Right renal cortex interstitium (tissue), 3 donors: ENCODE measurements at places on chromosomes 7 and 10.
A peak's percentile ranks its signal among the peaks of the same experiment; 100 is the strongest.

- DNase-seq = no peak
Observed at GRCh38 chr10:26860102-26860442, 686 bp downstream of the ABI1 start.

GRCh38 chr7:81410471-81411117 lies 359.3 kb downstream of the HGF start:
- DNase-seq = no peak

- no peak for DNase-seq
Observed at GRCh38 chr10:19651549-19651948, 164.7 kb upstream of the PLXDC2 start.

GRCh38 chr10:60350400-60350799 lies 39.3 kb downstream of the ANK3 start:
- no peak for DNase-seq

DNA sequence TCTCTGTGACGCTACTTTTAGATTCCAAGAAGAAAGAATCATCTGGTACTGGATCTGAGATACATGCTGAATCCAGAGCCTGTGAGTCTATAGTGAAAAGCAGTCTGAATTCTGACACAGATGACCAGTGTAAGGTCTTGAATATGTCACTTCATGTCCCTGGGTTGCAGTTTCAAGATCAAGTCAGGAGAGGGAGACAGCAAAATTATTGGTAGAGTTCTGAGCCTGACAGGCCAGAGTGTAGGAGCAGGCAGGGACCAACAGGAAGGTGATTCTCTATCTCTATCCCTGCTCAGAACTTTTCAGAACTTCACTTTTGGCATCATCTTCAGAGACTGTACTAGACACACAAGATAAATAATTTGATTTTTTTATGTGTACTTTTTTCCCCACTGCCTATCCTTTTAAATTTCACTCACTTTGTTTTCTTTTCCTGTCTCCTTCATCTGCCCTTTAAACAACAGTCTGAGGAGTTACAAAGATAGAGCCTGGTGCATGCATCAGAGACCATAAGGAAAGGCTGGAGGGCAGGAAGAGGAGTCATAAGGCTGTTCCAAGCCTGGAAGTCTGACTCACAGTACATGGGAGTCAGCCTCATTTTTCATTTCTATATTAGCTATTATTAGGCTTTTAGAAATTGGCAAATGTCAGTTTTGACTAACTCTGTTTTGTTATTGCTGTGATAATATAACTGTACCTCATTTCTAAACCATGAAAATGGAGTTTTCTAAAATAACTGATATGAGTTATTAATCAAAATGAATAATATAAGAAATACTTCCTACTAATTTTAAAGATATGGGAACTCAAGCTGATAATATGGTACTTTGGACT lies 120.2 kb upstream of the TMEM229A start:
- no peak for DNase-seq

DNA sequence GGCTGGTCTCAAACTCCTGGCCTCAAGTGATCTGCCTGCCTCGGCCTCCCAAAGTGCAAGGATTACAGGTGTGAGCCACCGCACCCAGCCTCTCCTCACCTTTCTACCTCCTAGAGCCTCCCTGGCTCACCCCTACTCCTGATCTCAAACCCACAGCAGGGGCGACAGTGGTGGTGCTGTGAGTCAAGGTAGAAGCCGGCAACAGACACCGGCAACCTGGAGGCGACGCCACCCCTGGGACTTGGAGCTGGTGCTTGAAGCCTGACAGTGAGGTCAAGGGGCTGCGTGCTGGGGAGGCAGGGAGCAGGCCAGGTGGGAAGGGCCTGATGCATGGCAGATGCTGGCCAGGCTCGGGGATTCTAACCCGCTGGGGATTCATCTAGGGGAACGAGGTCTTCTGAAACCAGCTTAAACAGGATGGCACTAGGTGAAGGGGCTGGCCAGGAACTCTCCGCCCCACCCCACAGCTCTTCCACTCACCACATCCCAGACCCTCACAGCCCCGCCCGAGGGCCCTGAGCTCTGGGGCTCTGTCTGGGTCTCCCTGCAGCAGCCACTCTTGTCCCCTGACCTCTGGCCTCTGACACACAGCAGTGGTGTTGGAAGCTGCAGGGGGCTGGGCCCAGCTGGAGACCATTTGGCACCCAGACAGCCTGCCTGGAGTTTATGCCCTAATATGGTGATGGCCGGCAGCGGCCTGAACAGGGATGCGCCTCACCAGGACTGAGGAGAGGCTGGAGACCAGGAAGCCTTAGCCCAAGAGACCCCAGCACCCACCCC lies 16.4 kb downstream of the KCNH2 start:
- DNase-seq = no peak

DNA sequence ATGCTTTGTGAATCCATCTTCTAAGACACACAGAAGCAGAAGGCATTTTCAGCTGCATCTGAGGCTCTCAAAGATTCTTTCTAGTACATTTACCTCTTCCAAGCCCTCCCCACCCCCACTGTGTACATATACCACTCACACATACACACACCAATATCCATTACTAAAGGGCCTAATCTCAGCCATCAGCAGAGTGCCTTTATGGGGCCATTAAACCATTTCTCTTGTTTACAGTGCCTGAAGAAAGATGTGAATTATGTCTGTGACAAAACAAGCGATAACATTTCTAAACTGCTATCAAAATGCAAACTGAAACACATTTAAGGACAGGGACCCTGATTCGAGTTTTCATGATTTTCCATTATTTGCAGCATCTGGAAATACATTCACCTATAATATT lies 40.0 kb downstream of the ETV1 start:
- DNase-seq = no peak

DNA sequence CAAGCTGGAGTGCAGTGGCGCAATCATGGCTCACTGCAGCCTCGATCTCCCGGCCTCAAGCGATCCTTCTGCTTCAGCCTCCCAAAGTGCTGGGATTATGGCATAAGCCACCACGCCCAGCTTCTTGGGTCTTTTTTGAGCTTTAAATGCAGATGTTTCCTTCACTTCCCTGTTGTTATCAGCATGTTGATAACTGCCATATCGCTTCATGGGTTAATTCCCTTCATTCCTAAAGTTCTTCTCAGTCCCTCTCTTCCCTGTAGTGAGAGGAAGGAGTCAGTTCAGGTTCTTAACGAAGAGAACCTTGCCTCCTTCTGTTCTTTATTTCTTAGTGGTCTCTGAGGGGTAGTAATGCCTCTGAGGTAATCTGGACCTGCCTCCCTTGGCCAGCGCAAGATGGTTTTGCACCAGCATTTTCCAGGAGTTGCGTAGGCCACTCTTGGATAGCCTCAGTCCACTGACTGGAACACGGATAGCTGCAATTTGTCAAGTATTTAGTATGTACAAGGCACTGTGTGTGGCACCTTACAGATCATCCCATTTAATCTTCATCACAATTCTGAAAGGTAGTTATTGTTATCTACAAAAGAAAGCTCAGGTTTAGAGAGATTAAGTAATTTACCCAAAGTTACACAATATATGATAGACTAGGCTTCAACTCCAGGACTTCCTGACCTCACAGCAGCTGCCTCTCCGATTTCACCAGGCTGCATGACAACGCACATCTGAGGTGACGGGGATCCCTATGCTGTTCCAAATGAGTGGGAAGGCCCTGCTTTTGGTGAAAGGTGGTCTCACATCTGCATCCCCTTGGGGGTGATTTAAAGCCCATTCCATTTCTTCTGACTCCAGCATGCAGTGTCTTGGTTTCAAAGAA lies 60.5 kb downstream of the GATA3 start:
- no peak for DNase-seq

DNA sequence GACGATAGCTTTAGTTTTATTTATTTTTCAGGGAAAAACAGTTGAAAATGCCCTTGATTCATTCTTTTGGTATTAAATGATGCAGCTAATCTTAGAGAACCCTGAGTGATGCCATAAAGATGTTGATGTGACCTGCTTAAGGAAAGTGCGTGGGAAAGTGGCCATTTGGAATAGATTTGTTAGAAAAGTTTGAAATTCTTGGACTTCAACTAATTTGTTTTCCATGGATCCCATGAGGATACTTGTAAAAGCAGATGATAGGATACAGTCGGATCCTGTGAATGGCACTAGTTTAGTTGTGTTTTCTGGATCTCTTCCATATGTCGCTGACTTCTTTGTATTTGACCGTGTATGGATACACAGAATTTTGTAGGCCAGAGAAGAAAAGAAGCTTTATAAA lies 69.0 kb downstream of the SEPTIN7 start:
- peak; percentile 1 for DNase-seq

GRCh38 chr7:117347962-117348672 lies 25.3 kb upstream of the WNT2 start:
- DNase-seq = no peak

DNA sequence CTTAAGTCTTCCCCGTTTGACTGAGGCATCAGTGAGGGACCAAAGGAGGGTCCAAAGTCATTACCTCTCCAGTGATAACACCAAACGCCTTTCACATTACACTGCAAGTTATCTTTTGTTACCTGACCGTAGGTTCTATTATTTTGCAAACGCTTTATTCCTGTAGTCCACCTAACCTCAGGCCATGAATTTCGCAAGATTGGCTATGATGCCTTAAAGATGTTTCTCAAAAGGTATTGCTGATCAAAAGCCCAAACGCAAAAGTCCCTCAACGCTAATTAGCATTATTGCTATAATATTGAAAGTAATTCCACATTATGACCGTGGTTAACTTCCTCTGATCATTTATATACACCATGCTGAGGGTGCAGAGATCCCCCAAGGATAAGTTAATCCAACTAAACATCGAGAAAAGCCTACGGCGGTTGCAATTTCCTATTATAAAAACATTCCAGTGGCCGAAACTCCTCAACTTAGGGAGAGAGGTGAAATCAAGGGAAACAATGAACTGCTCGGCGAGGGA lies 649 bp downstream of the DNA2 start:
- no peak for DNase-seq

- DNase-seq = no peak
Observed at GRCh38 chr7:37796138-37796775, 52.1 kb upstream of the NME8 start.

DNA sequence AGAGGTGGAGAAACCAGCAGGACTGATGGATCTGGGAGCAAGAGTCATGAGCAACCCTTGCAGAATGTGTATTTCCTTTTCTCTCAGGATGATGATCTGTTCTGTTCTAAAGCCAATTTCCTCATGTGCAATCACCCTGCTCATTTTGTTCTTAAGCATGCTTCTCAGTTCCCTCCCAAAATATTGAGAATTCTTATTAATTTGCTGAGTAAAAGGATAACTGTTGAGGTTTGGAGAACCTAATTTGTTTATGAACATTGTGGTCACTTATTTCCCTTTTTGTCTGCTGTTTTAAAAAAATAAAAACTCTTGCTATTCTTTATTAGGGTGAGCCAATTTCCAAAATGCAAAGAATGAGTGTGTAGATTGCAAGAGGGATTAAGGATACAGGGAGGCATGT lies 106.8 kb downstream of the APBB1IP start:
- no peak for DNase-seq

DNA sequence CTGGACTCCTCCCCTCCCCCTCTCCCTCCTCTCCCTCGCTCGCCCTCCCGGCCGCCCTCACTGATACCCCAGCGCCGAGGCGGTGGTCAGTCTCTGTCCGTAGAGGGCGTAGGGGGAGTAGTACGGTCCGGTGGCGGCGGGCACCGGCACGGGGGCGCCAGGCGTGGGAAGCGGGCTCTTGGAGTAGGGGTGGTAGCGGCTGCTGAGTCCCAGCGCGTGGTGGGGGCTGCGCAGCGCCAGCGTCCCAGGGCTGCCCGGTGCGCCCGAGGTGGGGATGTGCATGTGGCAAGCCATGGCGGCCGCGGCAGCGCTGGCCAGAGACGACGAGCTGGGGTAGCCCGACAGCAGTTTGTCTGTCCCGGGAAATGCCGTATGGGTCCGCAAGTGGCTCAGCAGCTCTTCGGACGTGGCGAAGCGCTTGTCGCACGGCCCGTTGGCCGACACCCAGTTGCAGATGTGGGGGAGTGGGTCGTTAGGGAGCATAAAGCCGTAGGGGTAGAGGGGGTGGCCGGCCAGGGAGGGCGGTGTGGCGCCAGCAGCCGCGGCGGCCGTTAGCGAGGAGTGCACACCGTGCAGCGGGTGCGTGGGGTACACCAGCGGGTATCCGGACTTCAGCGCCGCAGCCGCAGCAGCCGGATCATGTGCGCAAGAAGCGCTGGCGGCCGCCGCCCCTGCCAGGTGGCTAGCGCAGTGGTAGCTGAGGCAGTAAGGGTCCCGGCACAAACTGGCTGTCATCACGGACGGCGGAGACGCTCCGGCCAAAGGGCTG lies 2.7 kb downstream of the ZNF503 start:
- DNase-seq = no peak

DNA sequence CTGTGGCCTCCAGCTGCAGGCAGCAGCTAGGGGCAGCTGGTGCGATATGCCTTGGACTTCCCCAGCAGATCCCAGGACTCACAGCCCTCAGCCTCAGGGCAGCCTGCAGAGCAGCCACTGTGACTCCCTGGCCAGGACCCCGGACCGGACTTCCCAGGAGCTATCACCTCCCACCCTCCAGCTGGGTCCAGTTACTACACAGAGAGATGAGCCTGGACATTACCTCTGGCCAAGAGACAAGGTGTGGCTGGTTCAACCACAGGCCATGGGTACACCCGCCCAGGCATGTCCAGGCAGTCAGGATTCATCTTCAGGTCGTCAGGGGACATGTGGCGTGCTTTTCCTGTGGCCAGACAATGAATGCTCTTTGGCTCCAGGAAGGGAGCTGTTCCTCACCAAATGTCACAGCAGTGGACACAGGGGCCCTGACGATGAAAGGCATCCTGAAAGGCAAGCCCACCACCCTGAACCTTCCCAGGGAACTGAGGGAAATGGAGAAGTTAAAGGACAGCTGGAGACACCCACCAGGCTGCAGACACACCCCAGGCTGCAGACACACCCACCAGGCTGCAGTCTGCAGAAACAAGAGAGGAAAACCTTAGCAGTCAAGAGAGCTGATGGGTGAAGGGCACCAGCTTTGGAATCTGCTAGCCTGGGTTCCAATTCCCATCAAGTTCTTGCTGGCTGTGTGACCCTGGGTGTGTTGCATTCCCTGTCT lies 25.8 kb upstream of the NANOS1 start:
- no peak for DNase-seq

DNA sequence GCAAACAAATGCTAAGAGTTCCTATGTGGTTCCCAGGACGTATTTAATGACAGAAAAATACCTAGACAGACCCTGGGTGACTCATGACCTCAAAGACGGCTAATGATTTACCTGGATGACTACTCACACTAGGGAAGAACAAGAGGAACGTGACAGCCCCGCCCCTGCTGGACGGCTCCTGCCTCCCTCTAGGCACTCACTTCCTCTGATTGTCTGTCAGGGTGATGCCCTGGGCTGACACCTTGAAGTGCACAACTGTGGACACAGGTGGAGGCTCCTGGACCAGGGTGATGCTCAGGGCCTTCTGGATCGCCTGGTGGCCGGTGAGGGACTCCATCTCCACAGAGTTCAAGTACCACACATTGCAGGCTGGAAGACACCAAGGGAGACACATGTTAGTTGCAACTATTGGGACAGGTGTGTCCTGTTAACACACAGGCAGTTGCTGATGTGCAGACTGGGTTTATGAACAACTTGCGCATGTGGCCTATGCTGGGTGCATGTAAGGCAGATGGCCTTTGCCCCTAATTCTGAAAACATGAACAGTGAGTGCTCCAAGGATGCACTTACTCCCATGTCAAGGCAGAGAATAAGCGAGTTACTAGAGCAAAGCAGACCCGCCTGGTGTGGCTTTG lies 298.3 kb downstream of the TNS3 start:
- no peak for DNase-seq
